ENCODE measurements at places on chromosomes 11 and 22.

DNA sequence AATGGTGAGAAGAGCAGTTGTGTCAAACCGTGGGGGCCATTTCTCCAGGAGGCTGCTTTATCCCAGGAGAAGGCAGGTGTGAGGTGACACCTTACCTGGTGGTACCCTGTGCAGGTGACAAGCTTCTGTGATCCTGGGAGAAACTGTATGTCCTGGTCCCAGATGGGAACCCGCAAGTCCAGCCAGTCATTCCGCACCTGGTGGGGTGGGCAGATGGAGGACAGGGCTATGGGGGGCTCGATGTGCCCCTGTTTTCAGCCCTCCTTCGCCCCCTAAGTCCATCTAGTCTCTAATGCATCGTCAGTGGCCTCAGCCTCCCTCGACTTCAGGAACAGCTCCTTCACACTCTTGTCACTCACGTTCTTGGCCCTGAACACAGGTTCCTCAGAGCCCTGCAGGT lies 2.7 kb upstream of the TEX54 start:
- no peak for DNase-seq

GRCh38 chr22:49550141-49550430 lies 277.6 kb downstream of the BRD1 start:
- DNase-seq = no peak

- DNase-seq = no peak
Measured at GRCh38 chr11:88202498-88202897, 27.3 kb upstream of the RAB38 start.

DNA sequence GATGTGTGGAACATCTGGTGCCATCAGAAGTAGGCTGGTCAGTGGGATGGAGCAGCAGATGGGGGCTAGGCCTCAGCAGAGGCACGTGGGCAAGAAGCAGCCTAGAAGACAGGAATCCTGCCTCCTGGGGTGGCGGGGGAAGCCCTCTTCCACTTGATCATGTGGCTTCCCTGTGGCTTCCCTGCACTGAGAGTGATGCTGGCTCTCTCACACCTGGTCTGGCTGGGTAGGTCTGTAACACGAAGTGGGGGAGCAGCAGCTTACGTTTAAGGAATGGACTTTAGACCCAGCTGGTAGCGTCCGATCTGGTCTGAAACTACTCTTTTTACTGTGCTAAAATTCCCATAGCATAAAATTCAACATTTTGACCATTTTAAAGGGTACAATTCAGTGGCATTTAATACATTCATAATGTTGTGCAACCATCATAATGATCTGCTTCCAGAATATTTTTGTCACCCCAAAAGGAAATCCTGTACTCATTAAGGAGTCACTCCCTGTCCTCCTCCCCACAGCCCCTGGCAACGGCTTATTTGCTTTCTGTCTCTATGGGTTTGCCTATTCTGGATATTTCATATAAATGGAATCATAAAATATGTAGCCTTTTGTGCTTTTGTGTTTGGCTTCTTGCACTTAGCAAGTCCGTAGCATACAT lies 21.7 kb downstream of the PTPN5 start:
- no peak for DNase-seq

- no peak for DNase-seq
Measured at GRCh38 chr22:38038426-38038825, 18.8 kb upstream of the PICK1 start.

DNA sequence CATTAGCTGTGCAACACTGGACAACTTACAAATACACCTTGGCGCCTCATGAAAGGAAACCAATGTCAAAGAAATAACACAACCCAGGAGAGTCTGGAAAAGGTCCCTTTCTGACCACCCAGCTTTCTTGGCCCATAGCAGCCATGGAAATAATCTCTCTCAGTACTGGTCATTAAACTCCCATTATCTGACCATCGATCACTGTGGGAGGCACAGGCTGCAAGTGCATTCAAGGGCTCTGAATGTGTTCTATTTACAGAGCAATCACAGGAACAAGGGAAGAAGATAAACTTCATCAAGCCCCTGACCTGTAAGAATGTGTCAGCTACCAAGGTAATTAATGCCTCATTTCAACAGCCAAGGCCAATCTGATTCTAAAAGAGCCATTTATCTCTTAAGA lies 40.1 kb downstream of the CTSC start:
- no peak for DNase-seq

DNA sequence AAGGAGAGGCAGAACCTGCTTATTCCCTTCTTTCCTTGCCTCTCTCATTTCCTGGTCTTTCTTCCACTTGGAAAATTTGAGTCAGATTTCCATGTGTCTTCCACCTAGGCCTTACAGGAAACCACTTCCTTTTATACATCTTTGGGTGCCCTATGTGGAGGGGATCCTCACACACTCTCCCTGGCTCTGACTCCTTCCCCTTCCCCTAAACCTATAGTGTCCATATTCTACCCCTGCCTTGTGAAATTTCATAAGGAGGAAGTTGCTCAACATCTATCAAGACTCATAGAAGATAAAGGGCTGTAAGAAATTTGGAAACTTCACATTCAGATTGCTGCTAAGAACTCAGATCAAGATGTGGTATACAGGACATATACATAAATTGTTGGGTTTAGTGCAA lies 20.4 kb downstream of the TUG1 start:
- DNase-seq = no peak

GRCh38 chr11:58730507-58731089 lies 1.1 kb downstream of the GLYAT start:
- no peak for DNase-seq

- no peak for DNase-seq
Measured at GRCh38 chr11:119692540-119692820, 36.5 kb downstream of the NECTIN1 start.

Data from effector memory CD8-positive, alpha-beta T cell (primary cell).